ENCODE measurements at places on chromosomes 6 and 20.

DNA sequence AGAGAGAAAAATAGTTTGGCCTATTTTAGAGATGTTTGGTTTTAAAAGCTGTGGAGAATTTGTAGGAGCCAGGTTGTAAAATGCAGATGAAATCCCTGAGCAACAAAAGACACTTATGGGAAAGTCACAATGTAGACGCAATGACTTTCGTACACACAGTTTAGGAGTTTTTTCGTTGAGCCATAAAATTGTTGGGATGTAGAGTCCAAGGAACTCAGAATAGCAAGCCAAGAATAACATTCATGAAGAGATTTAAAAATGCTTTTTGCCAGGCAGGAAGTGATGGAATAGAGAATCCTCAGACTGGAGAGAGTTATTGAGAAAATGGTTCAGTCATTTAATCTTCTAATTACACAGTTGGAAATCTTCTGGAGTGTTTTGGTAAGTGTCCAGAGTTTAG, 11.5 kb upstream of the PROKR2 start:
- no peak for DNase-seq

DNA sequence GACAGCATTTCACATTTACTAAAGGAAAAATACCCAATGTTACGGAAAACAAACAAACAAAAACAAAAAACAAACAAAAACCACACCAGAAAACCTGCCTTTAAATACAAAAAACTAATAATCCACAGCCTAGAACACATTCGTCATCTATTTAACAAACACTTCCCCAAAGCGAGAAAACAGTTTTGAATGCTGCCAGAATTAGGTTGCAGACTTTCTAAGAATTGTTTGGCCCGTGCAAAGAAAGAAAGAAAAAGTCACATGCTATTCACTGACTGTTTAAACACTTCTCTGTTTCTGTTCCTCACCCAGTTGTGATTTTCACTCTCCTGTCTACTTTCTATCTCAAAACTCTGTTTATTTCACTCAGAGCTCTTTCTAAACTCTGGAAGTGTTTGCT, 52.5 kb downstream of the BCAS1 start:
- no peak for DNase-seq

- no peak for DNase-seq
Measured at GRCh38 chr6:73088138-73088813, 137.0 kb downstream of the KHDC1L start.

DNA sequence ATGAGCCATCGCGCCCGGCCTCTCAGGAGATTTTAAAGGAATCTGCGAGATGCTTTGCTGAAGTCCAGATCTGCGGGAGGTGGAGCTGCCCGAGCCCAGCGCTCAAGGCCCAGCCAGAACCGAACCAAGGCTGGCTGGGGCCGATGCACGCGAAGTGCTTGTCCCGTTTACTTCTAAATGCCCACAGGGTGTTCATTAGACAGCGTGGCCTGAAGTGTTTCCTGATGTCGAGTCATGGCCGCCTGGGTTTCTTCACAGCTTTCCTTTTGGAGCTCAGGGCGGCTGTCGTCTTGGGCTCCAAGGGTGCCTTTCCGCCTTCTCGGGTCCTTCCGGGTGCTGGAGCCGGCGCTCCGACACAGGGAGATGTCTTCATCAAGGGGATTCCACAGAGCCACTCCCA, 25.1 kb upstream of the CCR6 start:
- DNase-seq, result no peak

DNA sequence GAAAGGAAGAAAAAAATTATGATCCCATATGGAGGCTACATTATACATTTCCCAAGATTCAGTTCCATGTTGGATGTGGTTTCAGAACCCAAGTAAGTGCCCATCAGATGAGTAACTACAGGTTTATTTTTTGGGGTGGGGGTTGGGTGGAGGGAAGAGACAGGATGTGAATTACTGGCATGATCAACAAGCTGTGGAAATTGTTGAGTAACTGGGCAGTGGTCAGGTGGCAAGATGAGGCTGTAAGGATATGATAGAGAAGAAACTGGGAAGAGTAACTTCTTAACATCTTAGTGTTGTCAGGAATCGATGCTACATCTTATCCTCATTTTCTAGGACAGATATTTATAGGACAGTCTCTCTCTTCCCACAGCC, 153.5 kb downstream of the CFAP61 start:
- no peak for DNase-seq

GRCh38 chr20:52768694-52769093, 203.5 kb upstream of the TSHZ2 start:
- DNase-seq, result no peak

GRCh38 chr20:59103573-59103972, 60.0 kb upstream of the ZNF831 start:
- DNase-seq, result no peak

- DNase-seq, result no peak
Measured at GRCh38 chr6:150444308-150444707, 75.5 kb downstream of the IYD start.
